Naive B cell (primary cell): ENCODE measurements at places on chromosomes 16 and 17. TPM values are rescaled to one million over a fixed set of nuclear protein-coding genes. Genes with fewer than 3 reads are reported as not detected.

DNA sequence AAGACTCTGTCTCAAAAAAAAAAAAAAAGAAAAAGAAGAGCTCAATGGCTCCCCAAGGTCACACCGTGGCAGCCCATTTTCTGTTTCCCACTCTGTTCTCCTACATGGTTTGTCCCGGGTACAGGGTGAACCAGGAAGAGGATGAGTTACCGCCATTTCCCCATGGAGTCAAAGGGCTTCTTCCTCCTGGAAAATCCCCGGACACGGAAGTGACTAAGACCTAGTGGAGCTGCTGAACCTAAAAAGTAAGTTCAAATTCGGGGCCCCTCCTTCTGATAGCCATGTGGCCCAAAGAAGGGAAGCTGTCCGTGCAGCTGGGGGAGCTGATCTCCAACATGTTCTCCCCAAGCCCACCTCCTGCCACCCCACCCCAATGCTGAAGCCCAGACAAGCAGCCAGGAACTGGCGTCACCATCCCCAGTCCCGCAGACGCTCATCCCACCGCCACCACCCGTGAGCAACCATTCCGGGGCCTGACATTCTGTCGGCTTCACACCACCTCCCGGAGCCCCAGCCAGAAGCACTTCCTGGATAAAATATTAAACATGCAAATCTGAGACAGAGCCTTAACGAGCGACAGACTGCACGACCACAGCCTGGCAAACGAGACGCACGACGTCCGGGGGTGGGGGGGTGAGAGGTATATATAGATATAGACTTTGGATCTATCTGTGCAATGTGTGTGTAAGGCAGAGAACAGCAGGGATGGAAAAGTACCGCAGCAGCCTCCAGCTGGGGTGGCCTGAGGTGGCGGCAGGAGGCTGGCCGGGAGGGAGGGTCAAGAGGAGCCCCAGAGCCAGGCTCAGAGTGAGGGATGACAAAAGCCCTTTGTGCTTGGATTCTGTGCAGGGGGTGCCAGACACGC is 17.6 kb downstream of the EPOP start:
- H3K27me3 ChIP-seq = peaks cover 61% of the 10 kb centered on the region
- no peaks in the 10 kb centered on the region for H3K36me3 ChIP-seq
- peaks cover 8% of the 10 kb centered on the region for H3K4me1 ChIP-seq

TLCD2 gene
- not detected for polyA plus RNA-seq

GRCh38 chr17:59413014-59413766 is 81.7 kb downstream of the YPEL2 start:
- H3K36me3 ChIP-seq = peaks cover 6% of the 10 kb centered on the region
- no peak overlapping the region for H3K4me3 ChIP-seq
- no peaks in the 10 kb centered on the region for H3K27me3 ChIP-seq

GRCh38 chr16:684961-685696 is 995 bp upstream of the JMJD8 start:
- H3K4me3 ChIP-seq = no peak overlapping the region
- H3K36me3 ChIP-seq = no peaks in the 10 kb centered on the region
- peak overlapping the region; percentile 70 for H3K27ac ChIP-seq
- no peaks in the 10 kb centered on the region for H3K27me3 ChIP-seq

GRCh38 chr17:58568044-58568799 is 53.8 kb upstream of the MTMR4 start:
- no peaks in the 10 kb centered on the region for H3K36me3 ChIP-seq
- no peak overlapping the region for H3K4me3 ChIP-seq
- H3K27ac ChIP-seq = no peak overlapping the region
- DNase-seq = no peak
